AG08395 (cell line): ENCODE measurements at places on chromosomes 2 and 18.

GRCh38 chr18:14974088-14974487 lies 226.1 kb downstream of the ANKRD30B start:
- DNase-seq: no peak

GRCh38 chr2:105781274-105781978 lies 36.7 kb downstream of the NCK2 start:
- DNase-seq: no peak

GRCh38 chr2:235497096-235497495 lies 3.3 kb downstream of the AGAP1 start:
- no peak for DNase-seq

DNA sequence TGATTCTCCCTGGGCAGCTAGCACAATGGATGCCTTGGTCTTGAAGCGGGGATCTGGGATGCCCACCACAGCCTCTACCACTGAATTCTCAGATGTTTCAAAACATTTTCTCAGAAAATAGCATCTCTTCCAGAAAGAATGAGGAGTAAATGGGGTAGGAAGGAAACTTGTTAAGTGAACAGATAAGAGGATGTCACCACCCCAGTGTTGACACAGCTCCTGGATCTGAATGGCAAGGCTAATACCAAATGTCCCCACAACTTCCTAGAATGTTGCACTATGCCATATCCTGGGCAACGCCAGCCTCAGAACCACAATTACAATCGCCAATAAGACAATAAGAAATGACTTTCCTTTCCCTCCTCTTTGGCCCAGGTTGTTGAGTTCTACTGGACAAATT lies 177.2 kb downstream of the BCL11A start:
- no peak for DNase-seq

DNA sequence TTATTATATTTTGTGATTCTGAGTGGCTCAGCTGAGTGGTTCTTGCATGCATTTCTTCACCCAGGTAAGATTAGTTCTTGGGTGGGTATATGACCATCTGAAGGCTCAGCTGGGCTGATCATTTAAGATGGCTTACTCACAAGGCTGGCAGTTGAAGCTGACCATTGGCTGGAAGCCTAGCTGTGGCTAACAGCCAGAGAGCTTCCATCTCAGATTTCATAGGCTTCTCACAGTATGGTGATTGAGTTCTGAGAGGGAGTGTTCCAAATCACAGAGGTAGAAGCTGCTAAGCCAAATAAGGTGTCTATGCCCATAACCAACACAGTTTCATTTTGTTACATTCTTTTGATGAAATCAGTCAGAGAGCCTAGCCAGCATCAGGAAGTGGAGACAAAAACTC lies 117.4 kb upstream of the RPRM start:
- no peak for DNase-seq

DNA sequence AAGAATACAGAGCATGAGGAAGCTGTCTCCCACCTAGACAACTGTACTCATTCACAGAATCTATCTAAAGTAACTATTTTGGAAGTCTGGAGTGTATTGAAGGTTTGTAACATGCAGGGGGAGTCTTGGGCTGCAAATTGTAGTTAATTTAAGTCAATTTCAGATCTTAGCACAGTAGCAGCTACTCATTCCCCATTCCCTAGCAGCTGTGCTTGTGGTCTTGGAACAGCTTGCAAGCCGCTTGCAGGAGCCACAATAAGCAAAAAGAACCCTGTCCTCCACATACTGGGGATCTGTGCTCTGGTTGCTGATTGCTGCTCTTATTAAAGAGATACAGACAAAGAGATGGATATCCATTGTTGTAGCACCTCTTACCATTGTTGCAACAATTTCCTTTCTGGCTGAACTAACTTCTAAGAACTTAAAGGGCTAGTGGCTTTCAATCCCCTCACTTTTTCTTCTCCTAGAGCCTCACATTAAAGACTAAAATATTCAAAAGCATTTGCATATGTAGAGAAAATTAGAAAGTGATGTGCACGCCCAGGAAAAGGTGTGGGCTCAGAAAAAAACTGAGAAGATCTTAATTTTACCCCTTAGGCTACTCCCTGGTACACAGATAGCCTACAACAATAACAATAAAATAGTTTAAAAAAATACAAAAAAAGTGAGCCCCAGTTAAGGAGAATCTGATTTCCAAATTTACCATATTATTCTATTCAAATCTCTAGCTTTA lies 1775.1 kb upstream of the PIK3C3 start:
- no peak for DNase-seq

DNA sequence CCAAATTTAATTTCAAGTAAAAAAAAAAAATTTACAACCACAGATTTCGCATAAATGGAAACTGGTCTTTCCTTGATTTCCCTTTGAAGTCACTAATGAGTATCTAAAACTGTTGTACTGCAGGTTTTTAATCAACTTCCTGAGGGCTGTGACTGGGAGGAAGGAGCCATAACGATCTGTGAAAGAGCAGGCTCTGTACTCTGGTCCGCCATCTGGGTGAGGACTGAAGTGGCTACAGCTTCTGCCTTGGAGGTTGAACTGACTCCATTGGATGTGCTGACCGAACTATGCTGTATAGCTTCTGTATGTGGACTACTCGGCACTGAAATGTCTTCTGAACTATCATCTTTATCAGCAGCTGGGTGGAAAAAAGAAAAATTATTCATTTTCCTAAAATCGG lies 69.3 kb upstream of the CHN1 start:
- no peak for DNase-seq

GRCh38 chr2:181680937-181681811 lies 857 bp upstream of the NEUROD1 start:
- DNase-seq: no peak

DNA sequence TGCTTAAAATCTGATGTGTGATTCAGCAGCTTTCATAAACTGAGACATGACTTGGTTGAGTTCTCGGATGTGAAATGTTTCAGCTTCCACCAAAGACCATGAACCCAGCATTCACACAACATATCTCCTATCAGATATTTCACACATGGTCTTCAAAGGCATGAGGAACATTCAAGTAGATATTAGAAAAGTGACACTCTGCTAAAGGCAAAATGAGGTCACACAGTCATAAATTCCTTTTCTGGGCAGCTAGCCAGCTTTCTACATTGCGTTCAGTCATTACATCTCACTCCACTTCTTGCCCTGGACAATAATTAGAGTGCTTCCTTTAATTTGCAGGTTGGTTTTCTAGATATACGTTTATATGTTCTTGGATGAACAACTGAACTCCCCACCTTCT lies 96.7 kb downstream of the GAREM1 start:
- no peak for DNase-seq

DNA sequence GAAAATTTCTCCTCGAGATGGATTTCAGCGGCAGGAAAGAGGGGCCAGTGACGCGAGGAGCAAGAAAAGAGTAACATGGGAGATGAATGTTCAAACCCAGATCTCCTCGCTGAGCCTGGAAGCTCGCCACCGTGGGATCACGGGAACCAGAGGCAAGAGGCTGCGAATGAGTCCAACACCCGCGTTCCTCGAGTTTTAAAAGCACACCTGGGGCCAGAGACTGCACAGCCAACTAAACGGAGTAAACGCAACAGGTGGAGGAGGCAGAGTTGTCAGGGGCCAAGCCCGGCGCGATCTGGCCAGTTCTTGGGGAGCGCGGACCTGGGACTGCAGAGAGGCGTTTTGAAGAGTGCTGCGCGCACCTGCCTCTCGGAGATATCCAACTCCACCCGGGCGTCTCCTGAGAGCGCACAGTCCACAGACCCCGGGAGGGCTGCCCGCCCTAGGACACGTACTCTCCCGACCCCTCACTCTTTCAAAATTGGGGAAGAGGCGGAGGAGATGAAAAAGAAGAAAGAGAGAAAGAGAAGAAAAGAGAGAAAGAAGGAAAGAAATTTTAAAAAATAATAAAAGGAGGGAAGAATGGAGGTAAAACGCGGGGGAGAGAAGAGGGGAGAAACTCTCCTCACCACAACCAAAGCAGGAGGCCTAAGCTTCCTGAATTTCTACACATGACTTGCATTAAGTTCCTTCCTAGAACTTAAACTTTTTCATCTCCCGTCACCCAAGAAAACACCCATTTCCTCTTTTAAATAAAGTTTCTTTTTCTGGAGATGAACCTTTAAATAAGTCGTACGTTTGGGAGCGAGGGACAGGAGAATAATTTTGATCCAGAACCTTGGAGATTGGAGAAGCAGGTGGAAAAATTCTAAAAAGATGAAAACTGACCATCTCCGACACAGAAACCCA lies 5.3 kb upstream of the PAX3 start:
- DNase-seq: no peak
